Activated T-helper 9 cell treated with anti-CD3 and anti-CD28 coated beads, Interleukin-2, amount 50 U/mL, for 16 hours (primary cell): ENCODE measurements at places on chromosomes 12 and 14.

DNA sequence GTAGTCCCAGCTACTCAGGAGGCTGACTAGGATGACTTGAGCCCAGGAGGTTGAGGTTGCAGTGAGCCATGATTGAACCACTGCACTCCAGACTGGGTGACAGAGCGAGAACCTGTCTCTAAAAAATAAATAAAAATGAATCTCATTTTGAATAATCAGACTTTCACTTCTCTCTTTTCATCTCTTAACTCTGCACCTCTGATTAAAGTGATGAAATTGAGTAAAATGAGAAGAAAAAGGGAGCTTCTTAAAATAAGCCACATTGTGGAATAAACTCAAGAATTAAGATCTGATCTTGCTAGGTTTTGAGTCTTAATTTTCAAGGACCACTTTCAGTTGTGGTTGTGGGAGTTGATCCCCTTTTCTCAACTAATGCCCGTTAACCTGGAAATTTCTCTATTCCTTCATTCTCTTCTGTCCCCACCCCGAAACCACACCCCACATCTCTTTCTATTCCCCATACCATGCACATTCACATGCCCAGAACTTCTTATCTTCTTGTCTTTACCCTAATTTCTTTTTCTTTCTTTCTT lies 70.9 kb upstream of the ETV6 start:
- no peak for DNase-seq

- no peak for DNase-seq
Measured at GRCh38 chr14:93974299-93974698, 2.1 kb downstream of the ASB2 start.

DNA sequence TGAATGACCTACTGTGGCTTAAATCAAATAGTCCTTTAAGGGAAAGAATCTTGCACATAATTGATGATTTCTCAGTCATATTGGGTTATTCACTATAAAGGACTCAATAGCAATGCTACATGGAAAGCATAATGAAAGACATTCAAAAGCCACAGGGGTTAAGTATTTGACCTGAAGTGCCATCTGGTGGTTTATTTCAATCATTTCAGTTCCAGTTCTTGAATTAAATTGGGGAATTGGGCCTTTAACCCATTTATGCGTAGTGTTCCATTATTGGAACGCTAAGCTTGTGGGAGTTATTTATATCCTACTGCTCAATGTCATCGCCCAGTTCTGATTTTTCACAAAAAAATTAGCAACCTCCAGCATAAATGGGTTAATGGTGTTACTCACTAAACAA lies 41.3 kb upstream of the C12orf71 start:
- no peak for DNase-seq

DNA sequence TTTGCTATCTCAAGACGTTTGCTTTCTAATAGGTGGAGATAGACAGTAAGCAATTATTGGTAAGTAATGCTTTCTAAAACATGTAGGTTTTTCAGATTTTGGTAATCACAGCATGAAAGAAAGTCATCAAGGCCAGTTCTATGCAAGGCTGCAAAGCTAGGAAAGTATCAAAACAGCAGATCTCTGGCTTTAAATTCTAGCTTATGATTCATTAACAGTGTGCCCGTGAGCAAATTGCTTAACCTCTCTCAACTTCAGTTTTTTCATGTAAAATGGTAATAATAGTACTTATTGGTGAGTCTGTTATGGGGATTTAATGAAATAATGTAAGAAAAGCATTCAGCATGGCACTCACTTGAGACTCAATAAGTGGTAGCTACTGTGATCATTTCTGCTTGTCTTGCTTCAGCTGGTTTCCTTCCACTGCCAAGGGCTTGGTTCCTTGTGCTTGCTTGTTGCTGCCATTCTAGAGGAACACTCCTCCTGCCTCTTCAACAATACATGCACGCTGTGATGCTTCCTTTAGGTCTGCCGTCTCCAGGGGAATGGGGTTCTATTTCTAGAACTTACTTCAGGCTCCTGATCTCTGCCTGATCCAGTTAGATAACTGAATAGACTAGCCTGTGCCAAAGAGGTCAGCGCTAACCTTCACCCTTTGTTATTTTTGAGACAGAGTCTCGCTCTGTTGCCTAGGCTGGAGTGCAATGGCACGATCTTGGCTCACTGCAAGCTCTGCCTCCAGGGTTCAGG lies 88.4 kb downstream of the CAND1 start:
- no peak for DNase-seq

DNA sequence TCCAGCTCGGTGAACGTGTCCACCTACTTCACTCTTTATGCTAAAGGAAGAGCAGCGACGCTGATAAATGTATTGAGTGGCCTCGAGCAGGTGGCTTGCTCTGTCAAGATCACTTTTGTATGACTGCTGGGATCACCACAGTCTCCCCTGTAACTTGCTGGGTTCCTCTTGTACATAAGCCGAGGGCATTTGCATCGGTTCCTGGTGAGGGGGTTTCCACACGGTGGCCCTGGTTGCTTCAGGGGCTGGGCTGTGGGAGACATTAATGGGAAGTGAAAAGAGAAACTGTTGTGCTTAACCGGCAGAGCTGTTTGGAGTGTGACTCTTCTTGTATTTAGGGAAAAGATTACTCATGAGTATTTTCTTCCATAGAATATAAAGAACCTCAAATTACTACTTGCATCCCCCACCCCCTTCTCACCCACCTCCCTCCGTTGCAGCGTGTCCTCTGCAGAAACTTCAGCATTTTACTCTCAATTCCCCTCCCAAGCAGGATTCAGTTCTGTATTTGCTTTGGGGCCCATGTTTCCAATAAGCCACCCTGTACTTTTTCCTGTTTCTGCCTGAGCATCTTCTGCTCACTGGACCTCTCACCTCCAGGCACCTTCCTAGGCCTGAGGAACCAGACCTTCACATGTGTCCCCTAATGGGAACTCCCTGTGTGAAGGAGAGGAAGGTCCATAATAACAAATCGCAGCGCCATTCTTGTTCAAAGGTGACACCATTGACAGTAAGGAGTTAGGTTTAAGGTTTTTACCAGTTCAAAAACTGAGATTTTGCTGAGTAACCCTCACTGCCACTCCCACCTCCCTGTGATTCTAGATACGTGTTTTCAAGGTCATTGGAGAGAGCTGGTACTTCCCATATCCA lies 187.0 kb downstream of the ETV6 start:
- peak; percentile 45 for DNase-seq

DNA sequence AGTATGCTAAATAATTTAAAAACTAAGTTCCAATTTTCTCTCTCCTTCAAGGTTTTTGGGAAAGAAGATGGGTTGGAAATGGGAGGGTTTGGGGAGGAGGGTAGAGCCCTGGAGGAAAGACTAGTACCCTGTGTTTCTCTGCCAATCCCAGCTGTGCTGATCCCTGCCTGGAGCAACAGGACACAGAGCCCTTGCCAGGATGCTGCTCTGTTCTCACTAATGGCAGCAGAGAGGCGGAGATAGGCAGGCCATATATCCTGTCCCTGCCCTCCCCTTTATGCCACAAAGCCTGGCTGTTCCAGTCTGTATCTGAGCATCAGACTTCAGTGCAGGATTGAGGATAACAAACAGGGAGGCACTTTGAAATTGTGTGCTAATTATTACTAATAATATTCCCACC lies 99.0 kb downstream of the C12orf75 start:
- DNase-seq: no peak
